ENCODE measurements at places on chromosomes 4 and X.

DNA sequence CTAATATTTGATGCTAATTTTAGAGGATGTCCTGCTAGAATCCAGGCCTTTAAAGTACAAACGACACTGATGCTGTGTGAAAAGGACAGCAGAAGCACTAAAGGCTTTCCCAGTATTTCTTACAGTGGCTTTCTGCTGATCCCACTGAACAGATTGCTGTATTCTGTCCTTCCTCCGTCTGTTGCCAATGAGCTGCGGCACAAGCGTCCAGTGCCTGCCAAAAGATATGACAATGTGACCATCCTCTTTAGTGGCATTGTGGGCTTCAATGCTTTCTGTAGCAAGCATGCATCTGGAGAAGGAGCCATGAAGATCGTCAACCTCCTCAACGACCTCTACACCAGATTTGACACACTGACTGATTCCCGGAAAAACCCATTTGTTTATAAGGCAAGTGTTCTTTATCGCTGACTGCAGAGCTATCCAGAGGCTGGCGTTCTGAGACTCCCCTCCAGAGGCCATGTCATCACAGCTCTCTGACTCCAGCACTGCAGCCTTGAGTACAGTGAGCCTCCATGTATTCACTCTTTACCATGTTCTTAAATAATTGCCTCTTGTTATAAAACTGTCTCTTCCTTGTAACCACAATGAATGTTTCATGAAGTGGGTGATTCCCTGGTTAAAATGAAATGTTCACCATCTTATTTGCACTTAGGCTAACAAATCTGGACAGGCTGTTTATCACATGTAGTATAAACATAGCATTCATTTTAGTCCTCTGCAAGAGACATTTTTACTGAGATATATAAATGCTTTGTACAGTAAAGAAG, 43.6 kb downstream of the GUCY1B1 start:
- no peak for DNase-seq

GRCh38 chr4:92254767-92255442, 48.9 kb upstream of the GRID2 start:
- no peak for DNase-seq

DNA sequence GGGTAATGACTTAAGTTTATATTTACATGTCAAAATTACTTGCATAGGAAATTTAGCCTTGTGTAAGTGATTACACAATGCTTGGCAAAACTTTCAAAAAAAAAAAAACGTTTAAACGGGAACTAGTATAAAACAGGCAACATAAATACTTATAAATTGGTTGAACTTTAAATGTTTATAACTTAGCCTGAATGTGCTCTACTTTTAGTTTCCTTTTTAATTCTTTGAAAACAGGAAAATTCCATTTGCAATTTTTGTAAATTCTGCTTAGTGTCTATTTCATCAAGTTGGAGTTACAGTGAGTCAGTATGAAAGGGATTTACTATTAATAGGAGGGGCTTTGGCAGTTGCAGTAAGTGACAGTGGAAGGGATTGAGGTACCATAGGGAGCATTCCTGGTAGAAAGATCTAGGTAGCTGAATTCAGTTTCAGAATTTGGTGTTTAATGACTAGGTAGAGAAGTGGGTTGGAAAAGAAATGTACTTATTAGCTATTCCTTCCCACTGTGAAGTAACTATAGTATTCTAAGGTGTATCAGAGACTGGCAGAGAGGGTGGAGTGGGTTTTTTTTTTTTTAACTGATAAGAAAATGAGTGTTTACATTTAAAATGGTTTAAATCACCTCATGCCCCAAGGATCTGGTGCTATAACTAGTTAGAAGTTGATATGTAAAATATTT, 2.8 kb downstream of the STAG2 start:
- no peak for DNase-seq

DNA sequence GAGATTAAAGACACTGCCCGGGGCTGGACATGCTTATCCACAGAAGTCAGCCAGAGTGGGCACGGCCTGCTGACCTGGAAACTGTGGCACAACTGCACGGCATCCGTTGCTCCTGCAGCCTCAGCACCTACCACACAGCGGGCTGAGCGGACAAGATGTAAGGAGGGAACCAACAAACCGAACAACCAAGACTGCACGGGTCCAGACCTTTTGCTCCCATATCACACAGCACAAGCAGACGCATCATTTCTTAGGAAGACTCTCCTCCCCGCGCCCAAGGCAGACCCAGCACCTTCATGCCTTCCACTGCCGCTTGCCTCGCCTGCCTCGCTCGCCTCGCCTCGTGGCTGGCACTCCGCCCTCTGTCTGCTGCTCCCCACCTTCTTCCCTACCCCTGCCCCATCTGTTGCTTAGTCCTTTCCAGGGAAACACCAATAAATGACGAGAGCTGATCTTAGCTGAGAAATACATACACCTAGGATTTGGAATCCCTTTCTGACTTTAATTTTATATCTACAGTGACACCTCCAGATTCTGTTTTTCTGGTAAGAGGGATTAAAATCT, 79.0 kb downstream of the AFAP1 start:
- peak; percentile 85 for DNase-seq

DNA sequence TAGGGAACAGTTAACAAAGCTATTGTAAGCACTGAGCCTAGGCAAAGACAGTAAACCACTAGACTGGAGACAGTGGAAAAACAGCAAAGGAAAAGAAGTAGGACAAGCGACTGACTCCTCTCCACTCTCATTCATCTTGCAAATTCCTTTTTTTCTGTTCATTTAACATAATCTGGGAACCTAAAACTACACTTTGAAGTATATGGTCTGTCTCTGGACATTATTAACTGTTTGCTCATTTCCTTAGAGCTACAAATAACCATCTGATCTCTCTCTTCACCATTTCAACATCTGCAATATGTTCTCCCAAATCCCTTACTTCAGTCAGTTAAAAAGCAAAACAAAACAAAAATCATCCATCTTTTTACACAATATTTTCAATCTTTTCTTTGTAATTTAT, 642 bp downstream of the HMGN5 start:
- DNase-seq = no peak
